ENCODE measurements at places on chromosomes 1 and 21. TPM values are rescaled to one million over a fixed set of nuclear protein-coding genes. Genes with fewer than 3 reads are reported as not detected.

GRCh38 chr1:6490181-6491080 is 1.0 kb downstream of the PLEKHG5 start:
- DNase-seq: peak; percentile 78

DNA sequence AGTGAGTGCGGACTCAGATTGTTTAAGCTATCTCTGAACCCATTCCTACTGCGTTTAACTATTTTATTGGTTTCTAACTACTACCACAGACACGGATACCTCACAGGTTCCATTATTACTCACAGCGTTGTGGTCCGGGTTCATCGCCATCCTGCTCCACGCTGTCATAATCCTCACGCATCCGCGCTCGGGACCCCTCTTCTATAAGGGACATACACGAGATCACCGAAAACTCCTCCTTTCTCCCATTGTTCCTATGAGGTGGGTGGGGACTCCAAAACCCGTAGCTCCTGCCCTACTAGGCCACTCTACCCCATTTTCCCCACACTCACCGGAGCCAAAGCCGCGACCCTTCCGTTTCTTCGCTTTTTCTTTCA is 610 bp downstream of the RBM8A start:
- DNase-seq: peak; percentile 17

GRCh38 chr21:37564341-37564923 is 197.9 kb downstream of the DYRK1A start:
- peak; percentile 100 for DNase-seq

DNA sequence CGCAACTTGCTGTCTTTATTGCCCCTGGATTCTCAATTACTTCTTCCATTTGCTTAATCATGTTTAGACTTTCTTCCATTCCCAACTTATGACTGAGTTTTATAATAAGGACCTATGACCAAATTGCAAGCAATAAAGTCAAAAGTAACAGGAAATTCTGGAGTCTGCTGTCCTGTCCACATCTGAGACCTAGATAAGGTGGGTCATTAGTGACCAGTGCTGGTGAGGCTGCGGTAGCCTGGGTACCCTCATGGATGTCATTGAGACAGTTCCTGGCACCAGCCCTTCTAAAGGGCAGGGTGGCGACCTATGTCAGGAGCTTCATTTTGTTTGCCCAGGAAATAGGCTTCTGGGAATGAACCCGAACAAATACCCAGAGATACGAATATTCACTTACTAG is 30.6 kb upstream of the SSBP3 start:
- DNase-seq: no peak

DNA sequence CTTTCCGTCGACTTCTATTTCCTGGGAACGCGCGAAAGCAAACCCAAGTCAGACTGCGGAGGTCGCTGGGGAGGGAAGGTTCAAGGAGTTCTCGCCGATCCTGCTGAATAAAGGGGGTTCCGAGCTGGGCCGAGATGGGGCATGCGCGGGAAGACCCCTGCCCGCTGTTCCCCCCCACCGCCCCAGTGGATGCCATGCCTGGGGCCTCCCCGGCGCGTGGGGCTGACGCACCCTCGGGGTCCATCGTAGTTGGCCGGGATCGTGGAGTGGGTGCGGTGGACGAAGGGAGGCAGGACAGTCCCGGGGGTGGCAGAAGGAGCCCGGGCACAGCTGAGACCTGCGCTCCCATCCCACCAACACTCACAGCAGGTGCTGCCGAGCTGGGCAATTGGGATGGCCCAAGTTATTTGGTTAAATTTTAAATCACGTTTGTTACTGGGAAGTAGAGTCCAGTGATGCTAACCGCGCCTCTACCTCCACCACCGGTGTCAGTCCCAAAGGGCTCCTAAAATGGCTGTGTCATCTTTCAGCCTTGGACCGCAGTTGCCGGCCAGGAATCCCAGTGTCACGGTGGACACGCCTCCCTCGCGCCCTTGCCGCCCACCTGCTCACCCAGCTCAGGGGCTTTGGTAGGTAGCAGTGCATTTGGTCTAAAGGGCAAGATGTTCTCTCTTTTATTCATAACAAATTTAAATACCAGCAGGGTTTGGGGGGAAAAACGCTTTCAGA is 801 bp downstream of the MX1 start:
- DNase-seq: no peak

DNA sequence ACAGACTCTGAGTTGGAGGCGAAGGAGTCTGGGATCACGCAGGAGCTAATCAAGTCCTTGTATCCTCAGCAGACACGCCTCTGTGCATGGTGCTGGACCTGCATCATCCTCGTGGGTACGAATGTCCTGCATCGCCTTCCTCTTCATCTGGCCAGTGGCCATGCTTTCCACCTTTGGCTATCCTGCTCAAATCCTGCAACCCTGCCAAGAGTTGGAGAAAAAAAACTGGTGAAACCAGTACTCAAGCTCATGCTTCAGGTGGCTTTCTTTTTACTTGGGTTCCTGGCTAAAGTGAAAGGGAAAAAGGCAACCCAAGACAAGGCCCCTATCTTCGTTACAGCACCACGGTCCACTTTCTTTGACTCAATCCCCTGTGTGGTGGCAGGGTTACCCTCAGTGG is 8.9 kb downstream of the SETSIP start:
- no peak for DNase-seq

The ATAD3A gene
- 93.9 TPM for total RNA-seq

The CHD5 gene
- not detected for total RNA-seq

The COL6A2 gene
- total RNA-seq: 62.8 TPM

DNA sequence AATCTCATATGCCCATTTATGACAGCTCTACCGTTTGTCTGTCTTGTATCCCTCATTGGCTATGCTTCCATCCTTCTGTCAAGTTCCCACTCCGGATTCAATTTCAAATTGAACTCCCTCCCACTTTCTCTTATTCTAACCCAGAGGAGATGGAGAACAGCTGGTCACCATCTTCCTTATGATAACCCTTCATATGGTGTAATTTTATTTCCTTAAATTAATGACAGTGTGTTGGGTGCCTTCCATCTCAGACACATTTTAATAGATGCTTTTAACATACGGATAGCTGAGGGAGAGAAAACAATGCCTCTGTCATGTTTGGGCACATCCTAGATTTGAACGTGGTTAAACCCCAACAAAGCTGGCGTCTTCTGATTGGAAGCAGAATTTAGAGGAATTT is 103.0 kb upstream of the PLXNA2 start:
- DNase-seq: no peak

GRCh38 chr1:17574516-17574915 is 35.0 kb downstream of the ARHGEF10L start:
- no peak for DNase-seq

The WDTC1 gene
- total RNA-seq: 6.3 TPM

The EFNA3 gene
- total RNA-seq: 7.0 TPM

DNA sequence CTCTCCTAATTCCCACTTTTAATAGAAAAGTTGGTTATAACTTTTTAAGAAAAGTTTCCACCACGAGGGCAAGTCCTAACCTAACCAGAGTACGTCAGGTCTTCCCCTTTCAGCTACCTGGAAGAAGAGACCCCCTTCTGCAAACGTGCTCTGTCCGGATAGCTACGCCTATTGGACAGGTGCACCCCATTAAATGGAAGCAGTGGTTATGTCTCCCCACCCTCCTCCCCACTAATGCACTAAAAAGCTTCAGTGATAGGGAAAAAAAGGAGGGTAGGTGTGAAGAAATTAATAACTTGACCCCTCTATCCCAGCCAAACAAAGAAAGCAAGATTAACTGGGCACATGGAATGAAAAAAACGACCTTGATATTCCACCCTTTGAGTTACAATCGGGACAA is 7.7 kb downstream of the GLUL start:
- DNase-seq: no peak
